Hematopoietic multipotent progenitor cell (in vitro differentiated cells): ENCODE measurements at places on chromosomes 3 and 15.
A peak's percentile ranks its signal among the peaks of the same experiment; 100 is the strongest.

GRCh38 chr3:123679712-123680386, 95.0 kb upstream of the HACD2 start:
- no peak for DNase-seq

- no peak for DNase-seq
These were observed 18.3 kb downstream of the PODXL2 start for GRCh38 chr3:127647166-127647844.

GRCh38 chr15:88179562-88179961, 77.0 kb downstream of the NTRK3 start:
- no peak for DNase-seq

DNA sequence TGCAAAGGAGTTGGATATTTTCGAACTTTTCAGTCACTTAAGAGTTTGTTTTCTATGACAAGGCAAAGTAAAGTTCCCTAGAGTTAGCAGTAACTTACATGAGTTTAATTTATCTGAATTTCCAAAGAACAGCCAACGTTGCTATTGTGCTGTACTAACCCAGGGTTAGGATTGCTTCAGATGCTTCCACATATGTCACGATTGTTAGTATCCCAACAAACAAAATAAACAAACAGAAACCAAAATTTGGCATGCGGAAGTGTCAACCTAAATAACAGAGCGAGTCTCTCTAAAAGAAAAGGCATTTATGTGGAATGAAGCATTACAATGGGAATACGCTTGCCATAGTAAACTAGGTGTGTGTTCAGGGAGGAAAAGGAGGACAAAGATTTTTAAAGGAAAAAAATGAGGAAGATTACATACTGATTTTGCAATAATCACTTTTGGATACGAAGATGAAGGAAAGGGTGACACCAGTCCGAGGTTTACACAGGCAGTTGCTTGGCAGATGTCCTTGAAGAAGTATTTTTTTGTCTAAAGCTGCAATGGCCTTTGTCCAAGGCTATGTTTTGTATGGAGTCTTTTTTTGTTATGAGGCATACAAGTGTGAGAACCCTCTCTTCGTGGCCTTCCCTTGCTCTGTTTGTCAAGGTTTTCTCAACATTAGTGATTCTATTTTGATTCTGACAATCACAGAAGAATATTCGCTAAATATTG, 267.9 kb downstream of the GABRG3 start:
- no peak for DNase-seq

GRCh38 chr3:119098619-119099222, 47.2 kb upstream of the TEX55 start:
- peak; percentile 64 for DNase-seq

- no peak for DNase-seq
These were observed 17.4 kb upstream of the COL8A1 start for GRCh38 chr3:99620976-99621375.

GRCh38 chr3:10240799-10241198, 7.5 kb upstream of the TATDN2 start:
- no peak for DNase-seq

- DNase-seq, result no peak
These were observed 43.9 kb downstream of the TLE3 start for GRCh38 chr15:70053716-70054229.
